ENCODE measurements at places on chromosomes 12 and 14.

DNA sequence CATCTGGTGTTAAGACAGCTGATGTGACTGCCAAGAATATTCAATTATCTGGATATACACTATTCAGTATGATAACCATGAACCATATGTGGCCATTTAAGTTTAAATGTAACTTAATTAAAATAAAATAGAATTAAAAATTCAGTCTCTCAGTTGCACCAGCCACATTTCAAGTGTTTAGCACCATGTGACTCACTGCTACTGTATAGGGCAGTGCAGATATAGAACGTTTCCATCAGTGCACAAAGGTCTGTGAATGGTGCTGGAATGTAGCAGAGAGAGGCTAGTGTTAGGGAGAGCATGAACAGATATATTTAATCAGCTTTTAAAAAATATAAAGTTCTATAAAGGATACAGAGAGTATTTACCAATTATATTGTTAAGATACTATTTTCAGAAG lies 28.7 kb downstream of the ARID4A start:
- no peak for DNase-seq

- no peak for DNase-seq
These were observed 26.8 kb upstream of the PEX5 start for GRCh38 chr12:7162691-7163114.

GRCh38 chr12:57783466-57783801 lies 847 bp downstream of the TSFM start:
- no peak for DNase-seq

- DNase-seq: no peak
These were observed 52.7 kb downstream of the IRF2BPL start for GRCh38 chr14:76975812-76976211.

DNA sequence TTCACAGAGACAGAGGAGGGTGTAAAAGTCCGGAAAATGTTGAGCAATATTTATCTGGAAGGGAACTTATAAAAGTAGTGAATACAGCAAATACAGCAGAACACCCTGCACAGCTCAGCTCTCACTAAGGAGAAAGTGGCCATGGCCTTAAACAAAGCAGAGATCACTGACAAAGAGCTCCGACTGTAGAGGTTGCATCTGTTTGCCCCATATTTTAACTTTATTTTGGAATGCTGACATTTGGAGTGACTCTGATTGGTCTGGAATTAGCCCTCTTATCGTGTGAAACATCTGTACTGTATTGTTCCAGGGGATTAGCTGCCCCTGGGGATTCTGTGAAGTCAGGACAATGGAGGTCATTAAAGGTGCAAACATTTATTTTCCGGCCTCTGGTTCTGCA lies 1275.7 kb upstream of the FLRT2 start:
- no peak for DNase-seq

GRCh38 chr14:69559581-69560011 lies 15.1 kb downstream of the CCDC177 start:
- DNase-seq: no peak

GRCh38 chr12:99618657-99619056 lies 28.9 kb upstream of the GARIN6 start:
- DNase-seq: no peak

GRCh38 chr14:61950340-61950739 lies 188.1 kb downstream of the SNAPC1 start:
- DNase-seq: no peak

DNA sequence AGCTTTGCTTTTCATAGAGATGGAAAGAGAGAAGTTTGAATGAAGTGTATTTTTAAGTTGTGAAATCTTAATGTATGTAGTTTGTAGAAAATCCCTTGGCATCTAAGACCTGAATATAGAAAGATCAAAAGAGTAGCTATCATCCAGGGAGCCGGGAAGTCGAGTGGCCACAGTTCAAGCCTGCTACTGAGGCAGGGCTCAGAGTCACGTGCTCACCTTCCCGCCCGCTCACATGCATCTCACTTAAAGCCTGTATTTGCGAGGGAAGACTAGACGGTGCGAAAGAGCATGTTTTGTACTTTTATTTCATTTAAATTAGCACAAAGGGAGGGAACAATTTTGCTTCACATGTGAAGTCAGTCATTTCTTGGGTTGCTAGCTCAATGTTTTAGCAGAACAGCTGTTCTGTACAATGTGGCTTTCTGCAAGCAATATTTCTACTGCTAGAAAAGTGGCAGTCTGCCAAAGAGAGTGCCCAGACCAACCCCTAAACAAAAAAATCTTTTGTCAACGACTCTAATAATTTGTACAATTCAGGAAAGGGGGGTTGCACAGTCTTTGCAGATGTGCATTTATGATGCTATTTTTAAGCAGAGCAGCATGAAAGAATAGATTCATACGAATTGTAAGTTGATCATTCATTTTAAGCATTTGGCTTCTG lies 290.7 kb downstream of the NPAS3 start:
- DNase-seq: peak; percentile 91

DNA sequence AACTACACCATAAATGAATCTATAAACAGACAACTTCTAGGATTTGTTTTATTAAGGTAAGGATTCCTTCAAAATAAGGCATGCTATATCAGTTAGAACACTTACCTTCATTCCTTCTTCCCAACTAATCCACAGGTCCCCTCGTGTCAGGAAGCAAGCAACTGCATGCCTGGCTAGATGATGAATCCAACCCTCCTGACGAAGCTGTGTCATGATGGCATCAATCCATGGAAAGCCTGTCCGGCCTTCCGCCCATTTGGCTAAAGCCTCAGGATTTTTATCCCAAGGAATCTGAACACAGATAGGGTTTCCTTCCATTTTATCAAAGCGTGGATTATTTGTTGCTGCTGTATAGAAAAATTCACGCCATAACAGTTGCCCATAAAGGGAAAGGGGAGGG lies 12.5 kb upstream of the MTERF2 start:
- no peak for DNase-seq

DNA sequence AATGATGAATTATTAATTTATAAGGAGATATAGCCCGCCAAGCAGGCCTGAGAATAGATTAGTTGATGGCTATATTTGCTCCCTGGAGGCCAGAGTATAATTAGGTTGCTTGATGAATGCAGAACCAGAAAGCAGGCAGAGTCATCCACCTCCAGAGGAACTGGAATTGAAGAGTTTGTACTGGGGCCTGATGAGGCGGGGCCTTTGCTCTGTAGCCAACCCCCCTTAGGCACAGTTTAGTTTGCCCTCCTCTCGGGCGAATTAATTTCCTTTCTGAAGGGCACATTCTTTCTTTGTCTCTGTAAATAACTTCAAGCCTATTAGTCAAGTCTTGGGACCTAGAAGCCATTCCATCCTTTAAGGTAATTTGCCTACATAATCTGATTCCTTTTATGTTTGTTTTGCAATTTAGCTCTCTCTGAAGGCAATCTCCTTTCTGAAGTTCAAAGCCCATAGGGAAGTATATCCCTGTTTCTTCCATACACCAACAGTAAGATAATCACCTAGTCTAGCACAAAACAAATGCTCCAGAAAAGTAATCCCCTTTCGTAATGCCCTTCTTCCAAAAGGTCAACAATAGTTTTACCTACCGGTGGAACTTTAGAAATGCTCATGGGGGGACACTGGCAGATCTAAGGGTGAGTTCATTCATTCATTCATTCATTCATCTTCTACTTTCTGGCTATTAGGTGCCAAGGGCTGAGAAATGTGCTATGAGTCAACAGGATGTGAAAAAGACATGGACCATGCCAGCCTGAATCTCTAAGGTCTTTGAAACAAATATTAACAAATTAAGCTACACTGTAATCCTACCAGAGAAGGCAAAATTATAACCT lies 84.8 kb upstream of the NUDT4 start:
- peak; percentile 40 for DNase-seq

DNA sequence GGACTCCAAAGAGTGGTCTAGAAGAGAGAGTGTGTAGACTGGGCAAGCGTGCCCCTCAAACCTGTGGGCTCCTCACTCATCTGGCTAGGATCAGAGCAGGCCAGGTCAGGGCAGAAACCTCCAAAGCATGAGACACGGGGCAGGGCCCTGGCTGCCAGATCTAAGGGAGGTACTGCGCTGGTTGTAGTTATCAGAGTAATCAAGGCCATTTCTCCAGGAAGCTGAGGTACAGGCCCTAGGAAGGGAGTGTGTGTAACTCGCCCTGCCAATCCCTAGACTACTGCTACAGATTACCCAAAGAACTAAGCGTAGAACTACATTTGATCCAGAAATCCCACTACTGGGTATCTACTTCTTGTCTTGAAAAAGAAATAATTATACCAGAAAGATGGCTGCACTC lies 84.5 kb downstream of the SSPN start:
- DNase-seq: no peak

GRCh38 chr12:44334347-44334746 lies 498.5 kb downstream of the TMEM117 start:
- no peak for DNase-seq

- DNase-seq: no peak
These were observed 646.9 kb upstream of the TMEM132C start for GRCh38 chr12:127619869-127620734.

- DNase-seq: no peak
These were observed 16.5 kb downstream of the NGDN start for GRCh38 chr14:23486036-23486435.

DNA sequence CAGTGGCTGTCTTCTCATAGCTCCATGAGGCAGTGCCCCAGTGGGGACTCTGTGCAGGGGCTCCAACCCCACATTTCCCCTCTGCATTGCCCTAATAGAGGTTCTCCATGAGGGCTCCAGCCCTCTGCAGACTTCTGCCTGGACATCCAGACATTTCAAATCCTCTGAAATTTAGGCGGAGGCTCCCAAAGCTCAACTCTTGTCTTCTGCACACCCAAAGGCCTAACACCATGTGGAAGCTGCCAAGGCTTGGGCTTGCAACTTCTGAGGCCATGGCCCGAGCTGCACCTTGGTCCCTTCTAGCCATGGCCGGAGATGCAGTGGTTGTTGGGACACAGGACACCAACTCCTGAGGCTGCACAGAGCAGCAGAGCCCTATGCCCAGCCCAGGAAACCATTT lies 20.5 kb upstream of the PPP2R5C start:
- DNase-seq: no peak

GRCh38 chr14:51901475-51902024 lies 41.1 kb downstream of the GNG2 start:
- no peak for DNase-seq

- DNase-seq: no peak
These were observed 1.6 kb downstream of the SETD1B start for GRCh38 chr12:121805171-121806008.

DNA sequence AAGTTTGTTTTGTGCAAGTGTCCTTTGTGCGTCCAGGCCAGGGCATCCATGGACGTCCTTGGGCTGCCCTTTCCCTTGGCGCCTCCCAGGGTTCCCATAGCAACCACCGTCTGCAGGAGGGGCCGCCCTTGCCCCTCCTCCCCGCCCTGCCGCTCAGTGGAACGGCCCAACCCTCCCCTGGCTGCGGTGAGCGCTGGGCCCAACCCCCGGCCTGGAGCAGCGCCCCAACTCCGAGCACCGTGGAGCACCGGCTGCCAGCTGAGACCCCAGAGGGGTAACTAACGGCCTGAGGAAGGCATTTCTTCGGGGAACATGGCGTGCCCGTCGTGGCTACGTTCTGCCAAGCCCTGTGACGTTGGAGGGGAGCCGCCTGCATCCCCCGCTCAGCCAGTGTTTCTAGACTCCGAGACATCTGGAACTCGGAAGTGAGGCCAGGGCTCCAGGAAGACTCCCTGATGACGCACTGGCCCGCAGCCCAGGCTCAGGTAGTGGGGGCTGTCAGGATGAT lies 5.3 kb upstream of the ACACB start:
- DNase-seq: peak; percentile 78

GRCh38 chr12:112482733-112483132 lies 64.0 kb downstream of the PTPN11 start:
- no peak for DNase-seq

DNA sequence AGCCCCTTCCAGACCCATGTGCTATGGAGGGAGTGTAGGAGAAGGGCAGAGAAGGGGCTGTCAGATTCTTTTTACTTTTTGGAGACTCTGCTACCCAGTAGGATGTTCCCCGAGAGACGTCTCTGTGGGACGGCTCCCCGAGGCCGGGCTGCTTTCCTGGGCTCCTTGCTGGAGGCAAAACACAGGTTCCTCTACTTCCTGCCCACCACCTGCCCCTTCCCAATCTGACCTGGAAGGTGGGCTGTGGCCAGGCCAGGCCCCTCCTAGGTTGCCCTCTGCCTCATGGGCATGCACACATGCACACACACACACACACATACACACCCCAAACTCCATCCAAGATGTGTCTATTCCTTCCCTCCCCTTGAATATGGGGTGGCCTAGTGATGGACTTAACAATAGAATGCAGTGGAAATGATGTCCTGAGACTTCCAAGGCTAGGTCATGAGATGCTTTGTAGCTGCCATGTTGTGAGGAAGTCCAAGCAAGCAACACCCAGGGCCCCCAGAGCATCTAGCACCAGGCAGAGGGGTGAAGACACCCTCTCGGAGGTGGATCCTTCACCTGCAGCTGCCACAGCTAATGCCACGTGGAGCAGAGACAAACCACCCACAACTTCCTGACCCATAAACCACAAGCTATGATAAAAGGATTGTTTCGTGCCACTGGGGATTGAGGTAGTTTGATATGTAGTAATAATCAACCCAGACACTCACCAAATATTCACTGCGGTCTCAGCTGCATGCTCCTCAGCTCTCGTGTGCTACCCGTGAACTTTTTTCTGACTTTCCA lies 1.6 kb upstream of the ASB2 start:
- no peak for DNase-seq

GRCh38 chr12:124613151-124613585 lies 45.8 kb upstream of the NCOR2 start:
- no peak for DNase-seq

DNA sequence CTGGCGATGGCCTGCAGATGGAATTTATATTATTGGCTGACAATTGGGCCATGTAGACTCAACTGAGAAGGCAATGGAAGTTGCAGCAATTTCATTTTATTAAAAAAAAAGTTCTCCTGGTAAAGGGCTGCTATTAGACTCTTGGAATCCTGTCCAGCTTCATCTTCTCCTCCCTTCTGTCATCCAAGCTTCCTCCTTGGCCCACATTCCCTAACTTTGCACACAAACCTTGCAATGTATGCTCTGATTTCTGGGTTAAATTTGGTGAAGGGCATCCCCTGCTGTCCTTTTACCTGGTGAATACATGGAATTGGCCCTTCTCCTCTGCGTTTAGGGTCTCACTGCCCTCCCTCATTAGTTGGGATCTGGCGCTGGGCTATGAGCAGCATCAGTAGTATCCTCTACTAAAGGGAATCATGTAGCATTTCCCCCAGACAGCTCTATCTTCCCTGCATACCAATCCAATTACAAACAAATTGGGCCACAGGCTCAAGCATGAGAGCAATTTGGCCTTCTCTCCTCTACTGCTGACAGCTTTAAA lies 336.9 kb downstream of the BMP4 start:
- no peak for DNase-seq

- no peak for DNase-seq
These were observed 6.8 kb upstream of the YLPM1 start for GRCh38 chr14:74756326-74756725.

DNA sequence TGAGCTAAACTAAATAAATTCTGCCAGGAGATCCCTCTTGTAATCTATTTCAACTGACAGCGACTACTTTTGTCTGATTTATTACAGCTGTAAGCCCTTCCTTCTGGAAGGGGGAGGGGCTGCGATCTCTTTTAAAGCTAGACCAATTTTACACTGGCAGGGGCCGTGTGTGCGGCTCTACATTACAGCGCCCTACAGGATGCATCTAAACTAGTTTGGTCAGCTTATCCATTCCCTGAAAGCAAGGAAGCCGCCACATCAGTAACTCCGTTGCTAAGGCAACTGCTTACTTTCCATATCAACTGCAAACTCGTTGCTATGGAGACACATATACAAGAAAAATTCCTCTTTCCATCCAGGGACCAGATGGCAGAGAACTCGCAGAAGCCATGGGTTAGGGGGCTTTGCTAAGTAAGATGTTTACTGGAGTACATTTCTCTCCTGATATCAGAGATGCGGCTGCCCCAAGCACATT lies 17.4 kb downstream of the FOXN3 start:
- no peak for DNase-seq

GRCh38 chr14:68822132-68822651 lies 29.3 kb upstream of the ZFP36L1 start:
- DNase-seq: no peak

All from foreskin melanocyte (primary cell).